GOT3 (cell line): ENCODE measurements at places on chromosomes 13 and 19.
A peak's percentile ranks its signal among the peaks of the same experiment; 100 is the strongest.

- DNase-seq, result no peak
Observed at GRCh38 chr19:10335352-10335985, 2.1 kb upstream of the RAVER1 start.

- DNase-seq, result no peak
Observed at GRCh38 chr13:90640976-90641375, 706.5 kb upstream of the MIR17HG start.

DNA sequence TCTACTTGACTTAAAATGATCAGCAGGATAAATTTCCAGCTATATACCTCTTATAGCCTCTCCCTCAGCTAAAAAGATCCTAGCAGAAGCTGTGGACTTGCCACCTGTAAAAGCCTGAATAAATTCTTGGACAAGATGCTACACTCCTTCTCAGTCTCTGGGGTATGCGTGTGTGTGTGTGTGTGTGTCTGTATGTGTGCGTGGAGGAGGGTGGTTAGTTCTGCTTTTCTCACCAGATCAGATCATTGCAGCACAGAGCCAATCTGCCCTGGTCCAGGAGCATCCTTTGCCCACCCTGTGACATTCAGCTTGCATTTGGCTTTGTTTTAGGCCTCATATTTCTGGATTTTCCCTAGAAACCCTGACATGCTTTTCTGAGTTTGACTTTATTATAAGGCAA, 438.3 kb downstream of the RFC3 start:
- DNase-seq, result no peak

GRCh38 chr19:16773259-16773658, 53.6 kb downstream of the NWD1 start:
- DNase-seq, result no peak

DNA sequence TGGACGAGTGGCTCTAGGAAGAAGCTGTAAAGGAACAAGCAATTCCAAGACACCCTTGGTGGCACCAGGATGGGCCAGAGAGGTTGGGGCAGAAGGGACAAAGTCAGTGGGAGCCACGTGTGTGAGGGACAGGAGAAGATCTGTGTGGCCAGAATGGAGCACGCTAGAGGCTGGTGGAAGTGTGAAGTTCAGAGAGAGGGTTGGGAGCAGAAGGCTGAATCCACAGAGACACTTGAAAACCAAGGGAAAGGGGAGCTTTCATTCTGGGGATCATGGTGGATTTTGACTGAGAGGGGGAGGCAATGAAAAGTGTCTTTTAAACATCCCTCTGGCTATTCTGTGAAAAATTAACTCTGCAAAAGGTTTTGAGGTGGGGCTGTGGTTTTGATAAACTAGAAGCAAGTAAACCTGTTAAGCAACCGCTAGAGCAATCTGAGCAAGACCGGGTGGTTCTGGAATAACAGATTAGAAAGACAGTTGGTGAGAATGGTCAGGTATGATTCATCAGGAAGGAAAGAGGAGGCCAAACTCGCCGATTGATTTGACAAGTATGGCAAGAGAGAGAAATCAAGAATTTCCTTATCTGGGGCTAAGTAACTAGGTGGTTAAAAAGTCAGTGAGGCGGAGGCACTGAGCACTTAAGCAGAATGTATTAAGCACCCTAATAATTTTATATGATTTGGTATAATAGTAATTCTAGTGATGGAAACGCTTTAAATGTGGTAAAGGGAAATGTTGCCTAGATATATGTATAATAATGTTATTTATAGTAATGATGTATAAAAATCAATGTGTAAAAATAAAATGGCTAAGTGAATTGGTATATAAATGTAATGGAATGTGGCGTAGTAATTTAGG, 140.0 kb downstream of the MYO16 start:
- DNase-seq, result no peak

DNA sequence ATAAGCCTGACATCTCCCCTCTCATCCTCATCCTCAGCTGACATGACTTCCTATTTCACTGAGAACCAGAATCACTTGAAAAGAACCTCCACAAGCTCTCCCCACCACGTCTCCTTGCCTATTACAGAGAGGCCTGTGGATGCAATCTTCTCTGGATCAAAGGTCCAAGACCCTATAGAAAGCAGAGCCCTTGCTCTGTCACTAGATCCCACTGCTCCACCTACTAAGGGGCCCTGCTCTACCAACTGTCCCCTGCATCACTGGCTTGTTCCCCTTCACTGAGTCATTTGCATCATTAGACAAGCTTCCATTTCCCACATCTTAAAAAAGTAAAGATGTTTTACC, 40.8 kb downstream of the RCBTB2 start:
- no peak for DNase-seq

DNA sequence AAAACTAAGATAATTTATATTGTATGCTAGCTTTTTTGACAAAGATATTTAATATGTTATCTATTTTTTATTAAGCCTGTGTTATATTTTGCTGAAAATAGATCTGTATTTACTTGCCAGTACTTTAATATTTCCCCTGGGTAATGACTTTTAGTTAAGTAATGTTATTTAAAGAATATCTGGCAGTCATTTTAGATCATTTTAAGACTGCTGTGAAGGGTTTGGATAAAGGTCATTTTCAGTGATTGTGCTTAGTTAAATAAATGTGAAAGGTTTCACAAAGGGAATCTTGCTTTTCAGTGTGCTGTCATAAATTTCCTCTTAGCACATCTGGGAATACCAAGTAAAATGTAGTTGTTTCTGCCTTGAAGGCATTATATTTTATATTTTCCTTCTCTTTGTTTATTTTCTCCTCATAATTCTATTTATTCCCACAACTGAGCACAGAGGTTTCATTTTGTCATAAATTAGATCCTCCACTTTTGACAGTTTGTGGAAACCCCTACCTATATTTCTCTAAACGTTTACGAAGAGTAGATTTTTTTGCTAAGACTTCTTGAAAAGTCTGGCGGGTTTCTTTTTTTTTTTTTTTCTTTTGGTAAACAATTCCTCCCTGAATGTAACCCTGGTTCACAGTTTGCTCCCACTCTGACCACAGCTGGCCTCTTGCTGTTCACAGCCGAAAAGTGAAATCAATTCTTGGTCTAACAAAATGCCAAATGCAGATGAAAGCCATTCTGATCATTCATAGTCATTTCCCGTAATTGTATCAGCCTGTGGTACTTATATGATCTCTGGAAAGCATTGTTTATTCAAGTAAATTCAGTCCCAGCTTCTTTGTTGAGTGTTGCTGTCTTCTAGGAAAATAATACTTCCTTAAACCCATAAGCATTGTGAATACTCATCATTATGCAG, 87.8 kb downstream of the MAB21L1 start:
- DNase-seq, result no peak

DNA sequence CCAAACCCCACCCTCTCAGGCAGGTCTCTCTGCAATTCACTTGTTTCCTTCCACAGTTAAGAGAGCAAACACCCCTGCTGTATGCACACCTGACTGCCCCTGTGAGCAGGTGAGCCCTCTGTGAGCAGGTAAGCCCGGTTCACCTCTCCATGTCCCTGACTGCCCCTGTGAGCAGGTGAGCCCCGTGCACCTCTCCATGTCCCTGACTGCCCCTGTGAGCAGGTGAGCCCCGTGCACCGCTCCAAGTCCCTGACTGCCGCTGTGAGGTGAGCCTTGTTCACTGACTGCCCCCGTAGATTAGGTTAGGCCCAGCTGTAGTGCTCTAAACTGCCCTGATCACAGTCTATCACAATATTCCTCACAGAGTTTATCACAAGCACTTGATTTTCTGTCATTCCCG, 29.2 kb downstream of the TMTC4 start:
- no peak for DNase-seq

- DNase-seq, result no peak
Observed at GRCh38 chr19:38544569-38545315, 73.0 kb downstream of the MAP4K1 start.

- no peak for DNase-seq
Observed at GRCh38 chr13:82458169-82458568, 1424.1 kb downstream of the SLITRK1 start.

GRCh38 chr13:106527445-106527801, 8.0 kb downstream of the EFNB2 start:
- DNase-seq, result no peak

GRCh38 chr13:71316792-71317363, 550.1 kb downstream of the DACH1 start:
- DNase-seq, result no peak

DNA sequence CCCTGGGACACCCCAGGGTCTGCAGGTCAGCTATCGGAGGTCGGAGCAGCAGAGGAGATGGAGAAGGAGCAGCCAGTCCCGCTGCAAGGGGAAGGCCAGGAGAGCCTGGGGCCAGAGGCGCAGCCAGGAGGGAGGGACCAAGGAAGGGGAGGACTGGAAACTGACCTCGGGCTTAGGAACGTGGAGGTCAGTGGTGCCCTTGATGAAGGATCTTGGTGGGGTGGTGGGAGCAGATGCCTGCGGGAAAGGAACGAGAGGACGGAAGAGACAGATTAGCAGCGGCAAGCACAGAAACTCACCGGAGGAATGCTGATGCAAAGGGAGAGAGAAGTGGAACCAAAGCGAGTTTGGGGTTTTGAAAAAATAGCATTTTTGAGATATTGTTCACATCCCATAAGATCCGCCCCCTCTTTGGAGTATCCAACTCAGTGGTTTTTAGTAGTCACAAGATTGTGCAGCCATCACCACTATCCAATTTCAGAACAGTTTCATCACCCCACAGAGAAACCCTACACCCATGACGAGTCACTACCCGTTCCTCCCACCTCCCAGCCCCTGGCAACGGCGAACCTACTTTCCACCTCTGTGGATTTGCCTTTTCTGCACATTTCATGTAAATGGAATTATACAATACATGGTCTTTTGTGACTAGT, 22.1 kb downstream of the PLEKHF1 start:
- DNase-seq, result peak; percentile 53

GRCh38 chr13:63088226-63088625, 1672.6 kb upstream of the PCDH20 start:
- no peak for DNase-seq

DNA sequence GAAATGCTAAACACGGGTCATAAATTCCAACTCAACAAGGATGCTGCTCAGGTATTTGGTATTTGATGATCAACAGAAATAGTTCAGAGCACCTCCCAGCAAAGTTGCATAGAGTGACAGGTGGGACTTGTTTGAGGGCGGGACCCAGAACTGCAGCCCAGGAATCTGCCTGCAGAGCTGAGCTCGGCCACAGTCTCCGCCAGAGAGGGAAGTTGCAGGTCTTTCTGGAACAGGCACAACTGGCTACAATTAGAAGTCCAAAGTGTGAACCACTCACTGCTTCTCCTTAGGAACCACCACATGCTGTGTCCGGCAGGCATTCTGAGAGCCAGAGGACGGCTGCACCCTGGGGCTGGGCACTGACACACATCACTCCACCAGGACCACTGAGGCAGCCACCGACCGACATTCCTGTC, 1.1 kb downstream of the SLC15A1 start:
- DNase-seq, result no peak

DNA sequence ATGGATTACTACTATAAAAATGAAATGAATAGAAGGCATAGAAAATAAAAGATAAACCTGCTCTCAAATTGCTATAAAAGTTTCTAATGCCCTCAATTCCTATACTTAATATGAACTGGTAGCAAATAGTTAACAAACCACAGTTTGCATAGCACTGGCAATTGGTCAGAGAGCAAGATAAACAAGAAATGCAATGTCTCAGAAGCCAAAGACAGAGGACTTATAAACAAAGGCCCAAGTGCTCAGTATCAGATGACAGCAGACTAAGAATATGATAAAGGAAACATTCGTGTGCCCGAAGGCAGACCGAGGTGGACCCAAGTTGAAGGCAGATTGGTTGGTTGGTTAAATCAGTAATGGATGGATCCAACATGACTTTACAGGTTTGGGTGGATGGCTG, 50.6 kb downstream of the IPO5 start:
- no peak for DNase-seq

DNA sequence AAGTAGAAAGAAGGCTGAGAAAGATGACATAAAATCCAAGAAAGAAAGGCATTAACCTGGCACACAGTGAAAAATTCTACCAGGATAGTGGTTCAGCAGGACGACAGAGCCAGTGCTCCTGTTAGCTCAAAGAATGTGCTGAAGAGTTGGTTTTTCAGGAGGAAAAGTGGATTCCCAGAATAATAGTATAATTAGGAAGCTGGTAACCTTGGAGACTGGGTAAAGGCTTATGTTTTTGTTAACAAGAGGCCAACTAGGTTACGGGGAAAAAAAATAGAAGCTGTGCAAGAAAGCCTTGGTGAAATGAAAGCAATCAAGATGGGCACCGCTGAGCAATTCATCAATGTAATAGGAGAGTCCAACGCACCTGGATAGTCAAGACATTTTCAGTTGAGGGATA, 54.7 kb downstream of the SLC15A1 start:
- no peak for DNase-seq

GRCh38 chr19:1181606-1182005, 7.5 kb upstream of the SBNO2 start:
- DNase-seq, result no peak

GRCh38 chr19:17920527-17920926, 12.3 kb upstream of the CCDC124 start:
- DNase-seq, result no peak

GRCh38 chr19:50607388-50607787, 32.3 kb downstream of the SYT3 start:
- no peak for DNase-seq

GRCh38 chr19:4083677-4084546, 17.2 kb upstream of the ZBTB7A start:
- no peak for DNase-seq

DNA sequence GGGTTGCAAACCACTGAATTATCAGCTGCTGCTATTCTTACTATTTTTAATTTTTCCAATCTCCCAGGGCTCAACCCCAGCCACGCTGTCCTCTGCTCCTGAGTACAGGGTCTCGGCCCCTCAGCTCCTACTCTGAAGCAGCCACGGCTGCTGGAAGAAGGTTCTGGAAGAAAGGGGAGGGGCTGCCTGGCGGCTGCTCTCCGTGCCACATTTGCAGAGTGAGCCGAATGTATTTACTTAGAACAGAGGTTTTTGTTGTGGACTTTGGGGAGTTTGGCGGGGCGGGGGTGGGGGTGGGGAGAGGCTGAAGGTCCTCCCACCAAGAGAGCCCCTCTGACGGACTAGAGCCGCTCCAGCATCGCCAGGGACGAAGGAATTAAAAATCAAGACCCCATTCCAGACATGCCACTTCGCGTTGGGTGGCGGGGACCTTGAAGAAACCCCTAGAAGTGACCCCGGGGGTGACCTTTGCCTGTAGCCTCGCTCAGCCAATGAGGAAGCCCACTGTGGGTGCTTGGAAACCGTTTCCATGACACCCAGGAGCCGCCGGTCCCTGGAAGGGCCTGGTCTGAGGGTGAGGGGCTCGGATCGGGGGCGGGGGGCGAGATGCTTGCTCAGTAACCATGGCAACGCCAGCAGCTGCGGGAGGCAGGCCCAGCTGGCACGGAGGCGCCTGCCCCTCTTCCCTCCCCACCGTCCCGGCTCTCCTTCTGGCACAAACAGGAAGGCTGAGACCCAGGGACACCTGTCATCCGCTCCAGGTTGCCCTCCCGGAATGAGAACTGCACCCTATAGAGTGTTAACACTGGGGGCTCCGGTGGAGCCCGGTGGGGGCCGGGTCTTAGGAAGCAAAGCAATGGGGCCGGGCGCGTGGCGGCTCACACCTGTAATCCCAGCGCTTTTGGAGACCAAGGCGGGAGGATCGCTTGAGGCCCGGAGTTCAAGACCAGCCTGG, 54.2 kb upstream of the PTPRS start:
- no peak for DNase-seq

GRCh38 chr19:18408053-18408476, 10.6 kb upstream of the LRRC25 start:
- DNase-seq, result no peak
